A375 (cell line): ENCODE measurements at places on chromosomes 4 and X. TPM values are rescaled to one million over a fixed set of nuclear protein-coding genes. Genes with fewer than 3 reads are reported as not detected.

The MAGEB10 gene
- not detected in 2 replicates for total RNA-seq

The FRMPD4 gene
- total RNA-seq = 0.79 and 0.93 TPM in 2 replicates

The F9 gene
- not detected in 2 replicates for total RNA-seq

The FRMPD3 gene
- not detected in 2 replicates for total RNA-seq

The DMD gene
- total RNA-seq = 0.98 and 1.7 TPM in 2 replicates

The PDLIM3 gene
- total RNA-seq = 17.0 and 25.9 TPM in 2 replicates

The CLCN5 gene
- total RNA-seq = 3.7 and 4.4 TPM in 2 replicates

The EREG gene
- total RNA-seq = 0.04 and 0.13 TPM in 2 replicates

The TMEM165 gene
- total RNA-seq = 80.2 and 83.8 TPM in 2 replicates

The DDIT4L gene
- 0.03 TPM in 1 of 2 replicates, not detected in the other for total RNA-seq

The MAGEA2 gene
- 80.6 and 90.5 TPM in 2 replicates for total RNA-seq

The SLC39A8 gene
- total RNA-seq = 12.4 and 12.6 TPM in 2 replicates
